ENCODE measurements at places on chromosomes 2 and 18.

DNA sequence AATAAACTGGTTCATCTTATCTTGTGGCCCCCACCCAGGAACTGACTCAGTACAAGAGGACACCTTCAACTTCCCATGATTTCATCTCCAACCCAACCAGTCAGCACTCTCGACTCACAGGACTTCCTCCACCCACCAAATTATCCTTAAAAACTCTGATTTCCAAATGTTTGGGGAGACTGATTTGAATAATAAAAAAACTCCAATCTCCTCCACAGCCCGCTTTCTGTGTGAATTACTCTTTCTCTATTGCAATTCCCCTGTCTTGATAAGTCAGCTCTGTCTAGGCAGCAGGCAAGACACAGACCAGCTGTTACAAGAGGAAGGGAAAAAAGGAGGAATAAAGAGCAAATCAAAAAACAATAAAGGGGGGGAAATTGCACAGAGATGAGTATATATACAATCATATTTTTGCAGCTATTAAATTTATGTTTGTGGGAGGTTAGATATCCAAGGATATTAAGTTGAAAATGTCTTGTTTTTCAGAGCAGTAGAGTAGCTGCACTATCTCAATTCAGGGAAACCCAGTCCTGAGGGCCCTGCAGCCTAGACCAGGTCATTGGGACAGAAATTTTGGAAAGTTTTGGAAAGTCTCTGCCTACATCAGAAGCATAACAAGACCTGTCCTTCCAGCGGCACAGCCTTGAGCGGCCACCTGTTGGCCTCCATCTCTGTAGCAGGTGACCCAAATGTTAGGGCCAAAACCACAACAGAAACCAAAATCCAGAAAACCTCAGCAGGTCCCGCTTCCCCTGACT, 32.8 kb upstream of the SIGLEC15 start:
- no peak for DNase-seq

GRCh38 chr2:149167001-149167780, 128.7 kb downstream of the LYPD6B start:
- DNase-seq: no peak

- no peak for DNase-seq
These were observed 135.8 kb upstream of the LTBP1 start for GRCh38 chr2:32810909-32811495.

GRCh38 chr2:96949701-96950350, 36.6 kb downstream of the FAM178B start:
- DNase-seq: peak; percentile 40

GRCh38 chr2:50773211-50773932, 258.6 kb downstream of the NRXN1 start:
- DNase-seq: no peak

DNA sequence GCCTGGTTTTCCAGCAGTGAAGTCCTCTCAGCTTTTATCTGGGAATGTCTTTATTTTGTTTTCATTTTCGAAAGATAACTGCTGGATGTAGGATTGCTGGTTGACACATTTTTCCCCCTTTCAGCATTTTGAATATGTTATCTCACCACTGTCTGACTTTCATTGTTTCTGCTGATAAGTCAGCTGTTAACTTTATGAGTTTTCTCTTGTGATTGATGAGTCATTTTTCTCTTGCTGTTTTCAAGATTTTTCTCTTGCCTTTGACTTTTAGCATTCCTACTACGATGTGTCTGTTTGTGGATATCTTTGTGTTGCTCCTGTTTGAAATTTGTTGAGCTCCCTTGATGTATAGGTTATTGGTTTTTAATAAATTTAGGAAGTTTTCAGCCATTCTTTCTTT, 85.5 kb downstream of the AGPS start:
- no peak for DNase-seq

- no peak for DNase-seq
These were observed 677.0 kb upstream of the FANCL start for GRCh38 chr2:58918141-58918540.

GRCh38 chr2:144166743-144167142, 353.2 kb downstream of the ZEB2 start:
- no peak for DNase-seq
